ENCODE measurements at places on chromosomes 1 and 21. TPM values are rescaled to one million over a fixed set of nuclear protein-coding genes. Genes with fewer than 3 reads are reported as not detected.

GSTM1 gene
- polyA plus RNA-seq, result 26.0 TPM

CLDN8 gene
- not detected for polyA plus RNA-seq

FCRL6 gene
- not detected for polyA plus RNA-seq

KLHDC8A gene
- polyA plus RNA-seq, result 6.6 TPM

PDZK1IP1 gene
- polyA plus RNA-seq, result not detected

PTGS2 gene
- polyA plus RNA-seq, result 0.13 TPM

TEX38 gene
- polyA plus RNA-seq, result not detected

NFASC gene
- 17.5 TPM for polyA plus RNA-seq

HCRTR1 gene
- not detected for polyA plus RNA-seq

VASH2 gene
- polyA plus RNA-seq, result 1.6 TPM

OR14K1 gene
- not detected for polyA plus RNA-seq

MAP10 gene
- polyA plus RNA-seq, result 1.5 TPM

RTCA gene
- 70.8 TPM for polyA plus RNA-seq

OVAAL gene
- polyA plus RNA-seq, result not detected

KCNJ9 gene
- 12.2 TPM for polyA plus RNA-seq

COL11A1 gene
- 2.6 TPM for polyA plus RNA-seq

RXFP4 gene
- not detected for polyA plus RNA-seq

CD84 gene
- not detected for polyA plus RNA-seq

HIVEP3 gene
- 4.7 TPM for polyA plus RNA-seq

KANK4 gene
- polyA plus RNA-seq, result not detected

MRAP gene
- 1.9 TPM for polyA plus RNA-seq

IL10RB gene
- polyA plus RNA-seq, result 1.6 TPM

ICOSLG gene
- polyA plus RNA-seq, result 0.19 TPM

LIN28A gene
- polyA plus RNA-seq, result not detected

RHD gene
- 0.74 TPM for polyA plus RNA-seq

Data from Purkinje cell (primary cell).